WERI-Rb-1 (cell line): ENCODE measurements at places on chromosomes 7 and 10.

GRCh38 chr10:104349623-104350126 is 4.0 kb upstream of the CFAP58 start:
- no peak for DNase-seq

- no peak for DNase-seq
Measured at GRCh38 chr7:93298671-93299070, 66.5 kb downstream of the VPS50 start.

- DNase-seq: no peak
Measured at GRCh38 chr10:7583626-7584025, 83.1 kb downstream of the ITIH5 start.

DNA sequence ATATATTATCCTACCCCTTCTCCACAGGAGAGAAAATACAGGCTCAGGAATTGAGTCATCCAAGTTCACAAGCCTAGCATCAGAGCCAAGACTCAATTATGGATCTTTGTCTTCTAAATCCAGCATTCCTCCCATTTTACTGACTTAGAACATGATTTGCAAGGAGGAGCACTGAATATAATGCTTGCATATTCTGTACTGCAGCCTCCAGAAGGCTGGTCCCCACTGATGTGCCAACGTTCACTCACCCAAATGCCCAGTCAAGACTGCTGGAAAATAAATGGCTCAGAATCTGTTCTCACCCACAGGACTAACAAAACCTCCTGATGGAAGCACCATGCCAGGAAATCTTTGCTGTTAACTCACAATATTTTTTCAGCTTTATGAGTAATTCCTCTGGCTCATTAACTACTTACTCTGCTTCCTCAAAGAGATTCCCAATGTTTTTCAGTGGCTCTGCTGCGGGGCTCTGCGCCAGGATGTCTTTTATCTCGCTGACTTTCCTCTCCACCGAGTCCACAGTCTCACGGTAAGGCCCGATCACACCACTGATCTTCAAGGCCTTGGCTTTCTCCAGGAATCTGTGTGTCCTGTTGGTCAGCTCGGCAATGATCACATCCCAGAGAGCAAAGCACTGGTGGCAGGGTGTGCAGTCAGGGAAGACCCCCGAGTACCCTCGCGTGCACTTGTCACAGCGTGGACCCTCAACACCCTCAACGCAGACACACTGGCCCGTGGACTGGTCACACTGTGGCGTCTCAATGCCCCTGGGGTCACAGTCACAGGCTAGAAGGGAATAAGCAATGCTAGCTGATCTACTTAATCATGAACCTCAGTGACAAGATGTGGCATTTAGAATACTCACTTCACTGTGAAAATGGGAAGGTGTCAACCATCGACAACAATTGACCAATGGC is 48.8 kb downstream of the DLD start:
- DNase-seq: no peak

DNA sequence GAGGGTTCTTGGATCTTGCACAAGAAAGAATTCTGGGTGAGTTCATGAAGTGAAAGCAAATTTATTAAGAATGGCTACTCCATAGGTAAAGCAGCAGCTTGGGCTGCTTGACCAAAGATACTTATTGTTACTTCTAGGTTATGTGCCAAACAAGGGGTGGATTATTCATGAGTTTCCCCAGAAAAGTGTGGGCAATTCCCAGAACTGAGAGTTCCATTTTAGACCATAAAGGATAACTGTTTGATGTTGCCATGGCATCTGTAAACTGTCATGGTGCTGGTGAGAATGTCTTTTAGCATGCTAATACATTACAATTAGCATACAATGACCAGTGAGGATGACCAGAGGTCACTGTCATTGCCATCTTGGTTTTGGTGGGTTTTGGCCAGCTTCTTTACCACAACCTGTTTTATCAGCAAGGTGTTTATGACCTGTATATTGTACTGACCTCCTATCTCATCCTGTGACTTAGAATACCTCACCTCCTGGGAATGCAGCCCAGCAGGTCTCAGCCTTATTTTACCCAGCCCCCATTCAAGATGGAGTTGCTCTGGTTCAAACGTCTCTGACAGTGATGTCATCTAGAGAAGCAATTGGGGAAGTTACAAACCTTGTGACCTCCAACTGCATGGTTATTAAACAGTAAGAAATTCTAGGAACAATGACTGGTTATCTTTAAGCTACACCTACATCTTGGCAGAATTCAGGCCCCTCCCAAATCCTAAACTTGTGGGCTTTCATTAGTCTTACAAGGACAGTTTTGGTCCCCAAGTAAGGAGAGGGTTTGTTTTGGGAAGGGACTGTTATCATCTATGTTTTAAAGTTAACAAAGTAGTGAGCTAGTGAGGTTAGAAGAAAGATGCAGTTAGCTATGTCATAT is 48.0 kb upstream of the INHBA start:
- no peak for DNase-seq

- DNase-seq: no peak
Measured at GRCh38 chr7:78261302-78261701, 462.7 kb downstream of the PHTF2 start.

DNA sequence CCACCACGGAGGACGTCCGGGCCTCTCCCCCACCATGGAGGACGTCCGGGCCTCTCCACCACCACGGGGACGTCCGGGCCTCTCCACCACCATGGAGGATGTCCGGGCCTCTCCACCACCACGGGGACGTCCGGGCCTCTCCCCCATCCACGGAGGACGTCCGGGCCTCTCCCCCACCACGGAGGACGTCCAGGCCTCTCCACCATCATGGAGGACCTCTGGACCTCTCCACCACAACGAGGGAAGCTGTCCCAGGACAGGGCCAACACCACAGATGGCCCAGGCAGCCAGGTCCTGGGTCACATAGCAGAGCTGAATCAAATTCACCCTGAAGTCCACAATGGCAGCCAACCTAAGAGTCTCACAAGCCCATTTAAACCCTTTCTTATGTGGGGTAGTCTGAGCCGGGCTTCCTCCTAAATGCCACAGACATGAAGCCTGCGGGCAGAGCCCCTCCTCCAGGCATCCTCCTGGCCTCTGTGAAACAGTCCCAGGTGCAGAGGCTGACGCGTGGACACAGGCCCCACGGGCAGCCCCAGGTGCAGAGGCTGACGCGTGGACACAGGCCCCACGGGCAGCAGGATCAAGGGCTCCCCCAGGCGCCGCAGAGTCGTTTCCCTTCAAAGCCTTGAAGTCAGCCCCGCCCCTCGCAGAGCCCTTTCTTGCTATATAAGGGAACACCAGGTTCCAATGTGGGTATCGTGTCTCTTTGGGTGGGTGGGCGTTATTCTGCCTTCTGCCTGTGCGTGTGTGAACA is 47.0 kb downstream of the FOXL3 start:
- DNase-seq: no peak

GRCh38 chr10:52249850-52250395 is 64.2 kb upstream of the DKK1 start:
- DNase-seq: no peak

DNA sequence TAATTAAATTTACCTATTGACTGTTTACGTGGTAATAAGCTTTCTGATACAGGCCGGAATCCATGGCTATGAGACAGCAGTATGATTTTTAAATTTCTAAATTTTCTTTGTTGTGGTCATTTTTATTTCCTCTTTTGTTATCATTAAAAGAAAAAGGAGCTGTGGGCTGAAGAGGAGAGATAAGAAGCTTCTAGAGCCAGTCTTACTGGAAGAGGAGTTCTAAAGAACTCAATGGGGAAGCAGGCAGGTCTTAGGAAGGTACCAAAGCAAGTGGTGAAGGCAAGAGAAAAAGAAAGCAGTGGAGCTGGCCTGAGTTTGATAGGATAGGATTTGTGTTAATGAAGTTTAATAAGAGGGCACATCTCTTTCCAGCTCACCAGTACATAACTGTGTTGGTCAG is 1187.8 kb downstream of the CNTNAP2 start:
- no peak for DNase-seq

- no peak for DNase-seq
Measured at GRCh38 chr10:58451193-58451889, 61.3 kb upstream of the BICC1 start.

DNA sequence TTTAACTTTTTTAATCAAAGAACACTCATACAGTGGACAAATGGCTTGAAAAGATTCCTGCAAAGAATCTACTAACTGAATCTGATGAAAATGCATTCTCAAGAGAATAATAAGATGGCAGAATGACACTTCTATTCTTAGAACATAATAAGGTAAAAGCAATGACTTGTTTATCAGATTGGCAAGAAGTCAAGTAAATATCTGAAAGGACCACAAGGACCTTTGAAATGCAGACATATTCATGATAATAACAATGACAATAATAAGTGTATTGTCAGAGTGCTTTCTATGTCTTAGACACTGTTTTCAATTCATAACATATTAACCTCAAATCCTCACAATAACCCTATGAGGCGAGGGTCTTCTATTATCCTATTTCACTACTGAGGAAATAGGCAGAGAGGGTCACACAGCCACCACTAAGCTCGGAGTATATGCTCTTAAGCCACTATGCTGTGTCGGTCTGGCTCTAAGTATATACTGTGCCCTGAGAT is 10.6 kb downstream of the HACD1 start:
- DNase-seq: no peak

- no peak for DNase-seq
Measured at GRCh38 chr10:91700273-91700672, 67.4 kb upstream of the PPP1R3C start.

DNA sequence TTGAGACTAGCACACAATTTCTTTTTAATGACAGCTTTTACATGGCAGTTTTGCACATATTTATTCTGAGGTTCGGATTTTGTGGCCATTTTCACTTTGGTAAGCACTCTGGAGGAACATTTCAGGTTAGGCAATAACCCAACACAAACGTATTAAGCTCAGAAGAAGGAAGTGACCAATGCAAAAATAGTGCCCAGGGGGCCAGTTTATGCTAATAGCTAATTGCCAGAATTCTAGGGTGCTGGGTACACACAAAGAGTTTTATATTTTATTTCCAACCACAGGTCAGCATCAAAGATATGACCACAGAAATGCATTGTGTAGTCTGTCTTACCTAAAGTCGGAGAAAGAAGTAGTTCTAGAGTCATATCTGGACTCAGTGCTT is 8.4 kb upstream of the AGR2 start:
- no peak for DNase-seq

DNA sequence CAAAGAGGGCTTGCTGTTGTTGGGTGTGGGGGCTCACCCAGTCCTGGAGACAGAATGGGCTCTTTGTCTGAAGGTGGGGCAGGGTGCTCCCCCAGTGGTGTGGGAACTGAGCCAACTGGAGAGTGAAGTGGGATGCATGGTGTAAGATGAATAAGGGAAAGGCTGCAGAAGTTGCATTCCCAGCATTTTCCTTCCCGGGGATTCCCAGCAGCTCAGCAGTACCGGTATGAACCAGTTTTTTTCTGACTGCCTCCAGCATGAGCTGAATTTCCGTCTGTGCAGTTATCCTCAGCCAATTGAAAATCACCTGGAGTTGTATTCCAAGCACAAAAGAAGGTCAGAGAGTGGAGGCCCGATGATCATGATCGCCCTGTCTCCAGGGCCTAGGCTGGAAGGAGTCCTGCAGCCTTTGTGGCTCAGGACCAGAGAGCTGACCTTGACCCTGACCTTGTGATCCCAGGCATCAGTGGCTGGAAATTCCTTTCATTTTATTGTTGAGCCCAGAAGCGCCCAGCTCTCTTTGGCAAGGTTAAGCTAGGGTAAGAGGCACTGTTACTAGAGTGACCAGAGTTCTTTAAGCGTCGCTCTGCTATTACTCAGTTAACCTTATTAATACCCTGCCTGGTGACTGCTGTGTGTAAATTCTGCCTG is 33.4 kb downstream of the OGDH start:
- peak; percentile 35 for DNase-seq

GRCh38 chr10:89342206-89342958 is 14.6 kb downstream of the IFIT3 start:
- DNase-seq: no peak

DNA sequence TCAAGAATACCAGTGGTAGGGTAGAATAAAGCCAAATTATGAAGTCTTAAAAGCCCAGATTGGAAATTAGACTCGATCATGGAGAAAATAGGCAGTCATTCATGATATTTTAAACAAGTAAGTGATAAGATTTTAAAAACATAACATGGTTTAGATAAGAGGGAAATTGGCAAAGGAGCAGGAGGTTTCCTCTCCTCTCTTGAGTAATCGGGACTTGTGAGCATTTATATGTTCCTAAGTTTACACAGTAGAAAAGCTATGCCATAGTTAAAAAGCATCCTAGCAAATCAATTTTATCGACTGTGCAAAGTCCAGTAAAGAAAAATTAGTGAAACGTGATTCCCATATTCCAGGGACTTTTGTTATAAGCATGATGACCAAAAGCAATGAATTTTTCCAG is 313.2 kb downstream of the AHR start:
- no peak for DNase-seq

DNA sequence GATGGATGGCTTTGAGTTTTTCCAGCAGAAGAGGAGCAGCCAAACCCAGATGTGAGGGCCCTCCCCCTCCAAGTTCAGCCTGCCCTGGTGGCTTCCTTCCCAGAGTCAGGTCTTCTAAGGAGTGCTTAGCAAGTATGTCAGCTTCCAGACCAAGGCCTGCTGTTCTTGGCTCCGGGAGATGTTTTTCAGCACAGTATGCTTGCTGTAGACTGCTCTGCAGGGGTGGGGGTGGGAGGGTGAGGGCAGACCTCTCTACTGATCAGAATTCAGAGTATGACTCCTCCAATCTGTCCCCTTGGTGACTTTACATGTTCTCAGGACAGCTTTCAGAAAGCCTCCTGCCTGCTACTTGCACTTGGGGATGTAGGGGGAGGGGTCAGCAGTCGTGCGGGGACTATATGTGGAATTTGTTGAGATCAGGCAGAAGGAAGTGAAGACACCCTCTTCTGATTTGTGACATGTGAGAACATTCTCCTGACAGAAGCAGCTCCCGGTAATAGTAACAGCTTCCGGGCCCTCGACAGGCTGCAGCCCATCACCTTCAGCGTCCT is 516.4 kb upstream of the ZMIZ1 start:
- no peak for DNase-seq

- DNase-seq: no peak
Measured at GRCh38 chr7:100419660-100420226, 8.8 kb downstream of the ZCWPW1 start.

GRCh38 chr7:66050990-66051448 is 24.6 kb upstream of the ASL start:
- no peak for DNase-seq
